ENCODE measurements at places on chromosomes 5 and 9.

DNA sequence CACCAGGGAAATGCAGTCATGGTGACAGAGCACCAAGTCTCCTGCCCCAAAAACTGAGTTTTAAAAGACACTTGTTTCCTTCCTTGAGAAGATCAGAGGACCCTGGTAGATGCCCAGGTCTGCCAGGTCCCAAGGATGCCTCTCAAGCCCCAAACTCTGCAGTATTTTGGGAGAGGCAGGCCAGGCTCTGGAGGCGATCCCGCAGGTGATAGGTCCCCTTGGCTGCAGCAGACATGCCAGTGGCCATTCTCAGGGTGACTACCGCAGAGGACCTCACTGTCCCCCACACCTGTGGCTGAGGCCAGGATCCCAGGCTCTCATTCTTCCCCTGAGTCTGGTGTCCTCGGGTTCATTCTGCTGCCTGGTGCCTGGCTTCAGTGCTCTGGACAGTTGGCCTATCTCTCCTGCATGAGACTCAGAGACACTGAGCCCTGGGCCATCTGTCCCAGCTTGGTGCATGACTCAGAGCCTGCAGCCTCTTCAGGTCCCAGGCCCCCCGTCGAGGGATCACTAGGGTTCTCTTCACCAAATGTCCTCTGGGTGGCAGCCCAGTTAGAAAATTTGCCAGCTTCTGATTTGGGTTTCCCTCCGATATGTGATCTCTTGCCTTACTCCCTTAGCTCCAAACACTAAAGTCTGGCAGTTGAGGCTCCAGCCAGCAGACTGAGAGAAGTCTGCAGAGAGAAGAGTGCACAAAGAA, 59.7 kb upstream of the GARNL3 start:
- no peak for DNase-seq

GRCh38 chr5:147223948-147224791, 10.7 kb upstream of the STK32A start:
- no peak for DNase-seq

DNA sequence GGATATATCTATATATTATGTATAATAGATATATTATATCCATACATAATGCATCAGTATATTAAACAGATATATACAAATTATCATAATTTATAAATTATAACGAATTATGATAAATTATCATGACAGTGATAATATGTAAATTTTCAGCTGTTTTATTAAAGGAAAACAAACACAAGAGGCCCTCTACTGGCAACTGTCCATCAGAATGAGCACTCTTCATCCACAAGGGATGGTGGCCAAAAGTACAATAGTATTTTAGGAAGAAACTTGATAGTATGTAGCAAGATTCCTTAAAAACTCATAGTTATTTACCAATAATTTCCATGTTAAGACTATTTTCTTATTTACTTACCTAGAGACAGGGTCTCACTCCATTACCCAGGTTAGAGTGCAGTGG, 113.3 kb upstream of the LPAR1 start:
- DNase-seq = no peak

GRCh38 chr9:90904706-90905478, 103.3 kb downstream of the SYK start:
- no peak for DNase-seq

- no peak for DNase-seq
Measured at GRCh38 chr9:84393266-84393950, 52.9 kb upstream of the SLC28A3 start.

DNA sequence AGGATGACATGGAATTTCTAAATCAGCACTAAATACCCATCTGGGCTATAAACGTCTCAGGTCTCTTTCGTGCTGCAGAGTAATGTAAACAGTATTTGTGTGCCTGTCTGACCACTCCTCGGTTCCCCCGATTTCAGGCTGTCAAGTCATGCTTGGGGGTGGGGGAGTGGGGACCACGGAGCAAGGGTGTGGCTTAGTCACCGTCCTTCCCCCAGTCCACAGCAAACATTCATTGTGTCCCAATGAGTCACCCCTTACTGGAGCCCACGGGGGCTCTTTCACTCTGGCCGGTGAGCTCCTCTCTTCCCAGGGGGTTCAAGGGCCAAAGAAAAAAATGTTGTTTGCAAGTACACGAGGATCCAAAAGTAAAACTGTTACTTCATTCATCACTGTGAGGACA, 72.4 kb upstream of the ICE1 start:
- no peak for DNase-seq

- no peak for DNase-seq
Measured at GRCh38 chr5:28269978-28270377, 1231.6 kb upstream of the CDH9 start.

DNA sequence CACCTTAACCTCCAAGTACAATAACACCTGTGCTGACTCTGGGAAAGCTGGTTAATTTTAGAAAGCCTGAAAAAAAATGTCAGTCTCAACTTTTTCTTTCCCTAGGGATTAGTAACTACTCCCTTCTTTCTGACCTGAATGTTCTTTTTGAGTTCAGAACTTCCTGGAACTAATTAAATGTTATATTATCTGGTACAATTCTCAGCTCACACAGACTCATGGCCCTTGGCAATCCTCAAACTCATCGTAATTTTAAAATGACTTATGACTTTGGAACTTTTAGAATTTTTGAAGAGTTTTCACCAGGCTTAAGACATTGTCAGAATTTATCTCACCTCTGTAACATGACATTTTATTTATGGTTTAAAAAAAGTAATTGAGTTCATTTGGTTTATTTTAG, 315.0 kb downstream of the FER start:
- no peak for DNase-seq

GRCh38 chr9:87827341-87827740, 55.3 kb upstream of the SPATA31E1 start:
- DNase-seq = no peak

GRCh38 chr5:147939431-147940114, 33.2 kb upstream of the C5orf46 start:
- no peak for DNase-seq

DNA sequence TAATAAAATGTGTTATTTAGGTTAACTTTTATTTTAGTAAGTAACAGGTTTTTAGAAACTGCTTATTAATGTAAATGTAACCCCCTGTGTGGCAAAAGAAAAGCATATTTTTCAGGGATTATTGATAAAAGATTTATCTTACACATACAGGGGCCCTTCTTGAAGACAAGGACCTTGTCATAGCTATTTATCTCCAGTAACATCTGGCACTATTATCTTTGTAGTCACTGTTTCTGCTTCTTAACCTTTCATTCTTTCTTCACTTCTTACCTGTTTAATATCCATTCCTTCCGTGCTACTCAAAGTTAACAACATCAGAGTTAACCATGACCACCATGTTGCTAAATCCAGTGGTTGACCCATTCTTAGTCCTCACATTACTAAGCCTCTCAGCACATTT, 117.8 kb upstream of the VCAN start:
- DNase-seq = no peak

DNA sequence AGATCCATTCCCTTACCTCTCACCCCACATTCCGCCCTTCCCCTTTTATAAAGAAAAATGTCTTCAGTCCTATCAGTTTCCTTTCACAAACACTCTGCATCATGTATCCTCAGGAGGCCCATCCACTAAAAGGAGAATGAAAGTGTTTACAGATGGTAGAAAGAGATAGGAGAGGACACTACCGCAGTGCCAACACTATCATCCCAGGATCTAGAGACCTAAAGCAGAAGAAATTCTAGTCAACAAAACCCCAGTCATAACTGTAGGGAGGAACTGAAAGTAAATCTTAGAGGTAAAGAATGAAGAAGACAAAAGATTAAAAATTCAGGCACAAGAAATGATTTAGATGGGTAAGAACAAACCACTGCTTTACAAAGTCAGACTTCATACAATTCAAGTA, 114.1 kb downstream of the MLLT3 start:
- DNase-seq = no peak

GRCh38 chr5:59483971-59484472, 409.5 kb downstream of the PDE4D start:
- DNase-seq = no peak

DNA sequence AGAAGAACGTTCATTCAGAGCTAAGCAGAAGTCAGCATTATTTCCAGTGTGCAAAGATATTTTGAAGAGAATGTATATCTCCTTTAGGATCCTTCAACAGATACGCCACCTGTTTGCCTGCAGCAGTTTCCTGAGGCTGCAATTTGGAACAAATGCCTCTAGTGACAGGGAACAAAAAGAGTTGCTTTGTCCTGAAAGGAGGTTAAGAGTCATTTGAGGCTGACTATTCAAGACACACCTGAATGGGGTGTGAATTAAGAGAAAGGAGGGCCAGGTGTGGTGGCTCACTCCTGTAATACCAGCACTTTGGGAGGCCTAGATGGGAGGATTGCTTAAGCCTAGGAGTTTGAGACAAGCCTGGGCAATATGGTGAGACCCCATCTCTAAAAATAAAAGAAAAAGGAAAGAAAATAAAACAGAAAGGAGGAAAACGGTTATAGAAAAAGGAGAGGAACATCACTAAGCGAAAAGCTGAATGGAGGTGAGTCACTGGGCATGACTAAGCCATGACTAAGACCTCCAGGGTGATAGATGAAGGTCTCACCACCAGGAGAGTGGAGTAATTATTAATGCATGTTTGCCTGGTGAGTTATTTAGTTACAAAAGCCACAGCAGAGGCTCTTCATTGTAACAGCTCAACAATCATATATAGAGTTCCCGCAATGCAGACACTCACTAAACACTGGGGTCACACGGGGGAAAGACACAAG, 255.2 kb upstream of the TNC start:
- DNase-seq = no peak

DNA sequence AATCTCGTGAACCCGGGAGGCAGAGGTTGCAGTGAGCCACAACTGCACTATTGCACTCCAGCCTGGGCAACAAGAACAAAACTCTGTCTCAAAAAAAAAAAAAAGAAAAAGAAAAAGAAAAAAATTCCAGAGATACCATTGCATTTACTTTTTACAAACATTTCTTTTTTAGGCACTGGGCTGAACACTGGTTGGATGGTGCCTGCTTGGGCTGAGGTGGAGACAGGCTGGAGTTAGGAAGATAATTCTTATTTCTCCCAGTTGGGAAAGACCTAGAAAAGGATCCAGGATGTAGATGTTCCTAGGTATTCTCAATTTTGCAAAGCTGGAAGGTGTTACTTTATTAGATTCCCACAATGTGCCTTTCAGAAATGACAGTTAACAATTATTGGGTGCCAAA, 49.9 kb upstream of the JMY start:
- no peak for DNase-seq

GRCh38 chr5:18944771-18945170, 1043.2 kb downstream of the CDH18 start:
- DNase-seq = no peak

DNA sequence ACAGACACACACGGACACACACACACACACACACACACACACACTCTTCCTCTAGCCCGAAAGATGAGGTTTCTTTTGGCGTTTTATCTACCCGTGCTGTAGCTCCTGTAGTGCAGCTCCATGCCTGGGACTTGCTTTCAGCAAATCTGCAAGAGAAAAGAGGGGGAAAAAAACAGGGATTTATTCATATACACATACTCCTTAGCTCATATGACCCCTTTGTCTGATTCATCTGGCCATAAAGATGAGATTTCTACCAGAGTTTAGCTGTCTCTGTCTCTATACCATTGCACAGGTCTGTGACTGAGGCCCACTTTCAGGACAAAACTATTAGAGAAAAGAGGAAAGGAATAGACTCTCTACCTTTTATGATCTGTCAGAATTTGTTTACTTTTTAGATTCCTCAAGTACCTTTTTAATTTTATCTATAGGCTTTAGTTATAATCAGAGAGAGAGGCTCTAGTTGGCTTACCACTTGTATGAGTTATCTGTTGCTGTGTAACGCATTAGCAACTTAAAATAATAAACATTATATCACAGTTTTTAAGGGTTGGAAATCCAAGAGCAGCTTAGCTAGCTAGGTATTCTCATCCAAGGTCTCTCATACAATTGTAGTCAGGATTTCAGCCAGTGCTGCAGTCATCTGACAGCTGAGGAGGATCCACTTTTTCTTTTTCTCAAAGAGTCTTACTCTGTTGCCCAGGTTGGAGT, 14.7 kb downstream of the SNX2 start:
- DNase-seq = no peak

DNA sequence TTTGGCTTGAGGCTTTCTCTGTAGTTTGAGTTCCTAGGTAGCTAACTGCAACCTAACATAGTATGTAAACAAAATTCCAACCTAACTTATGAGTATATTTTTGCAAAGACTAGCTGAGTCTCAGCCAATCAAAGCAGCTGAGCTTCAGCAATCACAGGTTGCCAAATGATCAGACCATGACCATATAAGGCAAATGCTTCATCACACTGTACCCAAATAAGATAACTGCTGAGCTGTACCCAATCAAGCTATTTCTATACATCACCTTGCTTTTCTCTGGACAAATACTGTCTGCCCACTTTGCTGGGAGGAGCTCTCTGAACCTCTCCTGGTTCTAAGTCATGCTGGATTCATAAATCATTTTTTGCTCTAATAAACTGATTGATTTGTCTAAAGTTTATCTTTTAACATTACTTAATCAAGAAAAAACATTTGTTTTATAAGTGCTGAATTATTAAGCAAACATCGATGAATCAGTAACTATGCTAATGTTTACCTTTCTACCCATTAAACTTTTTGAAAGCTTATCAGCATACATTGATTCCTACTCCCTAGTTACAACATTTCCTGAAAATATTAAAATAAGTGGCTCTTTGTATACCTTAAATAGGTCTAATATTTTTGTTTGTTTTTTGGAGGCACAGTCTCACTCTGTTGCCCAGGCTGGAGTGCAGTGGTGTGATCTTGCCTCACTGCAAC, 129.7 kb upstream of the PCA3 start:
- no peak for DNase-seq

DNA sequence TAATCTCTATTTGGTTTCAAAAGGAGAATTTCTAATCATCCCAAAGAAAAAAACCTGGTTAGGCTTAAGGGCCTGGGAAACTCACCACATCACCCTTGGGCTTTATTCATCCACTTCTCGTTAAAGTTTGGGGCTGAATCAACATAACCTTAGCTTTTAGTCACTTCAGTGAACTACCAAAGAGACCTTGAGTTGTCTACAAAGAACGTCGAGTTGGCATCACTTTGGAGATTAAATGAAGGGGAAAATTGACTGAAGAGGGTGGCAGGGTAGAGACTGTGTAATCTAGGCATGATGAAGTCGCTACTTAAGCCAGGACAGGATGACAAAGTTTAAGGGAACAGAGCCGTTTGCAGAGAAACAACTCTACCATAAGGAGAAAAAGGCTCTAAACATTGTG, 341.4 kb downstream of the RAB3C start:
- no peak for DNase-seq

- DNase-seq = no peak
Measured at GRCh38 chr9:15354713-15355112, 47.7 kb upstream of the TTC39B start.

- DNase-seq = no peak
Measured at GRCh38 chr5:106152569-106152968, 1518.2 kb downstream of the EFNA5 start.

- no peak for DNase-seq
Measured at GRCh38 chr5:11191673-11192072, 430.6 kb upstream of the DAP start.

DNA sequence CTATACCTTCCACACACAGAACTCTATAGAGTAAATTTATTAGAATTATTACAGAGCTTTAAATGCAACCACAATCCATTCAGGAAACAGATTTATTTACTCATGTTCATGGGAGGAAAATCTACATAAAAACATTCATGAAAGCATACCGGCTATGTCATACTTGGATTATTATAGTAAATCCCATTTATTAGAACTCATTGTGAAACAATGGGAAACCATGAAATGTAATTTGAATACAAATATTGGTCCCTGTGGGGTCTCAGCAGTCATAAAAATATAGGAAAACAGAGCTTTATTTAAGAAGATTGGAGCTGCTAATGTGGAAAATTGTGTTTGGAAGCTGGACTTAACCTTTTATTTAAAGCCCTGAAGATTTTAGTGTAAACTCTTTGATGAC, 80.7 kb downstream of the HAPLN1 start:
- DNase-seq = no peak

Measured in cortex of kidney (tissue), 1 donor.